ENCODE measurements at places on chromosomes 1 and 21. TPM values are rescaled to one million over a fixed set of nuclear protein-coding genes. Genes with fewer than 3 reads are reported as not detected.

The OR2W3 gene
- total RNA-seq, result 2.2 TPM

The ZNF670 gene
- 2.3 TPM for total RNA-seq

DNA sequence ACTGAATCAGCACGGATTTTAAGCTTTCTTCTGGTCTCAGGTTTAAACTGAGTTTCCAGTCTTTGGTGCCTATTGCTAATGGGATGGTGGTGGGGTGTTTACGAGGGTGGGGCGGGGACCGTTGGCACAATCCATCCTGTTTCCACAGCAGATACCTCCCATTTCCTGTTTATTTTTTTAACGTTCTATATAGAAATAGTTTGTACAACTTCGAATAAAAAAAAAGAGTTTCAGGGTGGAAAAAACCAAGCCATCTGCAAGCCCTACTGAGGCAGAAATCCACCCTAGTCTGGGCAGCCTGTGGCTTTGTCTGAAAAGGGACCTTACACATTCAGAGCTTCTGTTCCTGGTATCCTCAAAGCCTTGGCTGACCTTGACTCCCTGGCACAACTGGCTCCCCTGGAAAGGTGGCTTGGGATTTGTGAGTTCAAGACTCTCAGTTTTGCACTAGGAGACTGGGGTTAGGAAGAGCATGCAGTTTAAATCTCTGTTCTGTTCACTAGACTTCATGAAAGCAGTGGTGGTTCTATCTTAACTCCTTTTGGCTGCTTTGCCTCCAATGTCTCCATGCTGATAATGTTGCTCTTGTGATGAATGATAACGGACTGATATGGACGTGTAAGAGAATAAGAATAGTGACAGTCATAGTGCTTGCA lies 46.7 kb downstream of the VANGL2 start:
- no peak for DNase-seq

DNA sequence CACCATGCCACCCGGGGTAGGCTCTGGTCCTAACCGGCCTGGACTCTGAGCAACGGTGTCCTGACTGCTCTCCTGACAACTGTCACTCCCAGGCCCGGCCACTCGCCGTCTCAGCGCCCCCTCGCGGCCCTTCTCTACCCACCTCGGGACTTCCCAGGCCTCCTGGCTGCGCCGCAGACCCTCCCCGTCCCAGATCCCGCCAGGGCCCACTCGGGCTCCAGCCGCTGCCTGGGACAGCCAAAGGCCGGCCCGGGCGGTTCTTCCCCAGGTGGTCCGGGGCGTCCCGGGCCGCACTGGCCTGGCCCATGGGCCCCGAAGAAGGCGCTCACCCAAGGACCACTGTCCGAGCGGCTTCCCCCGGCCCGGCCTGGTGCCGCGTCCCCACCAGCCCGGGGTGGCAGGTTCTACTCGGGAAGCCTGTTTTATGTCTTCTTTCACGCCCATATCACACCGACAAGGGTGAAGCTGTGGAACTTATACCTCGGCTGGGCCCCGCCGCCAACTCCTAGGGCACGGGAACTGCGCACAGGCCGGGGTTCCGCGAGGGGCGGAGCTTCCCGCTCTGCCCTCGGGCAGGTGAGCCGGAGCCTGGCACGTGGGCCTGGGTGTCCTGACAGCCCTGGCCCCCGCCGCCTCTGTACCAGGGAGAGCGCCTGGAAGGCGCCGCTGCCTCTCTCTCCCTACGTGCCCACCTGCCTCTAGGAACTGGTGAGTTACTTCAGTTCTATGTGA lies 138.3 kb downstream of the TTLL7 start:
- DNase-seq, result no peak

Data from epithelial cell of proximal tubule (primary cell).